NCI-H345 (cell line): ENCODE measurements at places on chromosomes 13 and 19.

DNA sequence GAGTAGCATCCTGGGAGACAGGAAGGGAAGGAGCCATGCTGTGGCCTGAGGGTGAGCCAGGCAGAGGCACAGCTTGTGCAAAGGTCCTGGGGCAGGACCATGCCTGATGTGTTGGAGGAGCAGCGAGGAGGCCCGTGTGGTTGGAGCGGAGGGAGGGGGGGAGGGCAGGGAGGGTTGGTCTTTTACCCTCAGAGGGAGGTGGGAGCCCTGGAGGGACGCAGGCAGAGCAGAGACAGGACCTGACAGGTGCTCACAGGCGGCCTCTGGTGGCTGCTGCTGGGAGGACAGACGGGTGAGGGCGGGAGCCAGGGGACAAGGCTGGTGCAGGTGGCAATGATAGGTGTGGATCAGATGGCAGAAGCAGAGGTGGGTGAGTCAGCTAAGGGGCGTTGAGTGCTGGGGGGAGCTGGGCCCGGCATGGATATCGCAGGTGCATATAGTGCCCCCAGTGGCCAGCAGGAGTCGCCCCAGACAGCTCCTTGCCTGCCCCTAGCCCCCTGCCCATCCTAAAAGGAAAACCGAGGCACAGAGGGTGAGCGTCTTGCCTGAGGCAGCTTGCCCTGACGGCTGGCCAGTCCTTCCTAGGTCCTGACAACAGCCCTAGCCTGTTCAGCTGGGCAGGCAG is 9.8 kb upstream of the GNA15 start:
- DNase-seq: peak; percentile 49

DNA sequence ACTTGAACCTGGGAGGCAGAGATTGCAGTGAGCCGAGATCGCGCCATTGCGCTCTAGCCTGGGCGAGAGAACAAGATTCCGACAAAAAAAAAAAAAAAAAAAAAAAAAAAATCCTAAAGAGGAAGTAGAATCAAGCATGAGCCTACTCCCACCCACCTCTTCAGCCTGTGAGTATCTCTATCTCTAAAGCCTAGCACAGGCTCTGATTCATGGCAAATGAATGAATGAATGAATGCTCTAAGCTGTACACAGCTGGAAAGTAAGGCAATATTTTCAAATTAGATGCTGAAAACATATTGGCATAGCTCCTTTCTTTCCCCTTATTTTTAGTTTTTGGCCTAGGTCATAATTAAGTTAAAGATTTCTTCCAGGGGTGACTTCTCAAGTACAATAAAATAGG is 35.7 kb upstream of the FAM216B start:
- no peak for DNase-seq

DNA sequence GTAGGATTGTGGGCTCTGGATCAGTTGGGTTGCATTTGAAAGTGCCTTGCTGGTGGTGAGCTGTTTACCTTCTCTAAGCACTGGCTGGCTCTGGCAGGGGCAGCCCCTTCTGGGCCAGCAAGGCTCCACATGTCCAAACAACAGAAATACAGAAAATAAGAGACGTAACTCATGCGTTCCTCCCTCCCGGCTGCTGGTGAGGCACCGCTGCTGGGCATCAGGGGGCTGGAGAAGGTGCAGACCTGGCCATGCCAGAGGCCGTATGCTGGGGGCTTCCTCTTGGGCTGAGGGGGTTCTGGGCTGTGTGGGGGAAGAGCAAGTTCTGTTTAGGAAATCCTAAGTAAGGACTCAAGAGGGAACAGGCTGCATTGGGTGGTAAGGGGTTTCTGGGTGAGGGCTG is 140.6 kb downstream of the URI1 start:
- no peak for DNase-seq

DNA sequence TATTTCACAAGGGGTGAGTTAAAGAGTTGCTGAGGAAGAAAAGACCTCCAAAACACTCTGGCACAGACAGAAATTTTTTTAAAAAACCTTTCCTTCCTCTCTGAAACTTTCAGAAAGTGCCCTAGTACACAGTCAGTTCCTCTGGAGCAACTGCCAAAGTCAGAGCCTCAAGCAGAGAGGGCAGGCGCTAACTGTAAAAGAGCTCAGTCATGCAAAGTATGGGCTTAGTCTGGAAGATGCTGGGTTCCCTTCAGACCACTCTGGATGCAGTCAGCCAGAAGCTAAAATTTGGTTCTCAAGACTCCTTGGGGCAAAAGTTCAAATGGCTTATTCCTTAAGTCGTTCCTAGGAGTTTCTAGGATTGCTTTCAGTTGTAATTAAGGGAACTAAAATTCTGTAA is 671.6 kb downstream of the PCDH9 start:
- DNase-seq: no peak

GRCh38 chr13:54337540-54337939 is 1308.9 kb downstream of the OLFM4 start:
- DNase-seq: no peak

GRCh38 chr13:40916207-40916998 is 102.7 kb downstream of the ELF1 start:
- DNase-seq: no peak

DNA sequence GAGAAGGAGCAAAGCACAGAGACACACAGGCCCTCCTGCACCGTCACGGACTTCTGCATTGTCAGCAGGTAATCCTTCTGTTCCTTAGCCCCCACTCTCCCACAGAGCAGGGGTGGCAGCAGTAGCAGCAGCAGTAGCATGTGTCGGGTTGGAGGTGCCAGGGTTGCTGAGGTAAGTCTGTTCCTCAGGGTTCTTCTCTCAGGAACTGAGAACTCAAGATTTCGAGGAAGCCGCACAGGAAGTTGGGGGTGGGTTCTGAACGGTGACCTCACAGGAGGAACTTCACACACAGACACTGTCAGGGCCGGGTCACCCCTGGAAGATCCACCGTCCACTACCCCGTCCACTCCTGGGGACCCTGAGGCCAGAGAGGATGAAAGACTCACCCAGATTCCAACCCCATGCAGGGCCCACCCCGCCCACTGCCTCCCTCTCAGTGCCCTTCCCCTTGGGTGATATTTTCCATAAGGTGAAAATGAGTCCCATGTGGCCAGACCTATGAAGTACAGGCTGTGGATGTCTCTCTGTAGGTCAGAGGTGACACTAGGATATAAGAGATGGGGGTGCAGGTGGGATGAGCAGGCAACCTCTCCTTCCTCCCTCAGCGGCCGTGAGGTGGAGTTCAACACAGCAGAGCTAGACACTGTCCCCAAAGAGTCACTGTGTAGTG is at the start of gene SIGLEC12:
Gene SIGLEC12, minus strand, starts transcription at position 207 of the 670 bp plus-strand sequence. Its CDS starts 67 bp downstream, at position 140.
- no peak for DNase-seq

DNA sequence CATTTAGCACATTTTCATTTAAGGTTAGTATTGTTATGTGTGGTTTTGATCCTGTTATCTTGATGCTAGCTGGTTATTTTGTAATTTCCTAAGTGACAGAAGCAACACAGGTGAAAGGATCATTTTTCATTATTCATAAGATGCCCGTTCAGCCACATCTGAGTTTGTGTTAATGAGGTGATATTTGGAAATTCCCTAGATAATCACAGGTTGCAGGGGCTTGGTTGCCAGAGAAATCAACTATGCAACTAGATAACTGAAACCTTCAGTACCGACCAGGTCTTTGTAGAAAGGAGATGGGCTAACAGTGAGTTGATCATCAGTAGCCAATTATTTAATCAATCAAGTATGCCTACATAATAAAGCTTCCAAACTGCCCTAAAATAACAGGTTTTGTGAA is 121.3 kb upstream of the UFM1 start:
- DNase-seq: no peak
